ENCODE measurements at places on chromosomes 2 and 18.

GRCh38 chr2:110837446-110838409, 105.4 kb downstream of the ACOXL start:
- DNase-seq, result no peak

DNA sequence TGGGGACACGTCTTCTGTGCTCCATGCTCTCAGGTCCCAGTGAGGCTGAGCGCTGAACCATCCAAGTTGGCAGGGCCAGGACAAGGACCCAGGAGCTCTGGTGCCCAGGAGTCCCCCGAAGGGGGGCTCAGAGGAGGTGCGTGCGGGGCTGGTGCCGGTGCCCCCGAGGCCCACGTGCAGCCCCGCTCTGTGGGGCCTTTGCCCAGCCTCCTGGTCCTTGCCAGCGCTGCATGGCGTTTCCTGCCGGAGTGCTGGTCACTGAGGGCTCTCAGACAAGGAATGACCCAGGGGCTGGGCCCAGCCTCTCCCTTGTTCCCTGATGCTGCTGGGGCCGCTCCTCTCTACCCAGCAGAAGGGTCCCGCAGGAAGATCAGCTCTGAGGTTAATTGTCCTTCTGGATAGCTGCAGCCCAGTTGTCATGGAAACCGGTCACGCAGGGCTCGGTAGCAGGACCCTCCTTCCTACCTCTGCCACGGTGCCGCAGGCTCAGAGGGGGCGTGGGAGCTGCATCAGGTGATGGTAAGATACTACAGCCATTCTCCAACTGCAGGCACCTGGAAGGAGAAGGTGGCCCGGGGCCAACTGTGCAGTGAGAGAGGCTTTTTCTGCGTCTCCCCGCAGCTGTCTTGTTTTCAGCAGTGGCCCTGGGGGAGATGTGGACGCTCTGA, 64.5 kb downstream of the RRM2 start:
- no peak for DNase-seq

DNA sequence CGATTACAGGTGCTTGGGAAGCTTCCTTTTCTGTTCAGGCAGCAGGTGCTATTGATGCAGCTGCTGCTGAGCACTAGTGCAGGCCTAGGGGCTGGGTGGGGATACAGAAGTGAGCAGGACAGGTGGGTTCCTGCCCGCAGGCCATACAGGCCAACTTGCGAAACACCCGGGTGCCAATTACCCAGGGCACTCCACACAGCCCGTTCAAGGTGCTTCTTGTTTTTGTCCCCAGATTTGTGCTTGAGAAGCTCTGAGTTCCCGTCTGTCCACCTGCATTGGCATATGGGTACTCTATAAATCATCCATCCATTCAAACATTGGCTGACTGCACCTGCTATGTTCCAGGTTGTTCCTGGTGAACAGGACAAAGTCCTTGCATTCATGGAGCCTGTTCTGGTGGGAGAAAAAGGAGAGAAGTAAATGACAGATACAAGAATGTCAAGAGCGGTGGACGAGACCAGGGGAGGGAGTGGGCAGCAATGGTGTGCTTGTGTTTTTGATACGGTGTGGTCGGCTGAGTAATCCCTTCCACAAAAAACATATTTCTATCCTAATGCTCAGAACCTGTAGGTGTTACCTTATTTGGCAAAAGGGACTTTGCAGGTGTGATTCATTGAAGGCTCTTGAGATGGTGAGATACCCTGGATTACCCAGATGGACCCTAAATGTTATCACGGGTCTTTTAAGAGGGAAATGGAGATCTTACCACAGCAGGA, 31.4 kb downstream of the SH3BP4 start:
- DNase-seq, result no peak

GRCh38 chr18:59768409-59768808, 71.2 kb upstream of the CCBE1 start:
- no peak for DNase-seq

- no peak for DNase-seq
These were observed 69.0 kb upstream of the FAM110C start for GRCh38 chr2:115303-115702.

- DNase-seq, result no peak
These were observed 52.0 kb downstream of the RASGRP3 start for GRCh38 chr2:33528441-33528950.

DNA sequence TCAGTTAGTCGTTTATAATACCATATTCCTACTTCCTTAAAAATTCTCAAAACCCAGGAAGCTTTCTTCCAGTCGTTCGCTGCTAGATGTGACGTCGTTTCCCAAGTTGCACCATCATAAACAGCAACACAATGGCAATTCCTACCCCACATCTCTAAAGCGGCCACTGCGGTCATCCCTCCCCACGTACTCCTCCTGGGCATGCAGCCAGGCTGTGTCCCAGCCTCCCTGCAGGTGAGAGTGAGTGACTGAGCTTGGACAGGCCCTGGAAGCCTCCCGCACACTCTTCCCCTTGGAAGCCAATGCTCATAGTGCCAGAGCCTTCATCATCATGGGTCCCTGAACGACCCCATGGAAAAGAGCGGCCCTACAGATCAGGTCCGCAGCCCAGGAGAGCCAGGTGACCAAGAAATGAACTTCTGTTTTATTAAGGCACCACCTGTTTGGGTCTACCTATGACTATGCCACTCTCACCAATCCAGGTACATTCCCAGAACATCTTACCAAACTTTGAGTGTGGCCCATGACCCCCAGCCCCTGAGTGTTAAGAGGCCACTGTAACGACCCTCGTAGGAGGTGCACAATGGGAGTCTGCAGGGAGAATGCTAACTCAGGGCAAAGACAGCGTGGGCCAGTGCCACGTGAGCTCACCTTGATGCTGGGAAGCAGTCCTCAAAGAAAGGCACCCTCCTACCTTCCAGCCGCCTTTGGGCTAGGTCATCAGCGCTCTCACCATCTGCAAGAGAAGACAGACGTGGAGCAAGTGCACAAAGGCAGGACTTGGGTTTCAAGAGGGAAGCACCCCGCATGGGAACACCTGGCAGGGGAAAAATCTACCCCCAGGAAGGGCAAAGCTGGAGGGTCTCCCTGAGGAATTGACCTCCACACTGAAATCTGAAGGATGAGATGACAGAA, 74.7 kb upstream of the RAB6C start:
- no peak for DNase-seq

DNA sequence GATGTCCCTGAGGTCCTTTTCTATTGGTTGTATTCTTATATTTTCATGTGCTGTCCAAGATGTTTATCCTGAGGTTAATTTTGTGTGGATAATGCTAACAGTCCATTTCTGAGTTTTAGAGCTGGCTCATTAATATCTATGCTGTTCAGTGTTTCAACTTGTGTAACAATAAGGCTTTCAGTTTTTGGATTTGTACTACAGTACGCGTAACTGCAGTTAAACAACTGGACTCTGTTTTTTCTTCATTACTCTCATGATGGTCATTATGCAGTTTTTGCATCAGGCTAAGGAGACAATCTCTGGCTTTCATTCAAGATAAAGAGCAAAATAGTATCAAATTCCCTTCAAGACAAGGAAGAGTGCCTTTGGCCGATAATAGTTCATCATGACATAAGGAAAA, 1364.8 kb downstream of the DPP10 start:
- DNase-seq, result no peak

DNA sequence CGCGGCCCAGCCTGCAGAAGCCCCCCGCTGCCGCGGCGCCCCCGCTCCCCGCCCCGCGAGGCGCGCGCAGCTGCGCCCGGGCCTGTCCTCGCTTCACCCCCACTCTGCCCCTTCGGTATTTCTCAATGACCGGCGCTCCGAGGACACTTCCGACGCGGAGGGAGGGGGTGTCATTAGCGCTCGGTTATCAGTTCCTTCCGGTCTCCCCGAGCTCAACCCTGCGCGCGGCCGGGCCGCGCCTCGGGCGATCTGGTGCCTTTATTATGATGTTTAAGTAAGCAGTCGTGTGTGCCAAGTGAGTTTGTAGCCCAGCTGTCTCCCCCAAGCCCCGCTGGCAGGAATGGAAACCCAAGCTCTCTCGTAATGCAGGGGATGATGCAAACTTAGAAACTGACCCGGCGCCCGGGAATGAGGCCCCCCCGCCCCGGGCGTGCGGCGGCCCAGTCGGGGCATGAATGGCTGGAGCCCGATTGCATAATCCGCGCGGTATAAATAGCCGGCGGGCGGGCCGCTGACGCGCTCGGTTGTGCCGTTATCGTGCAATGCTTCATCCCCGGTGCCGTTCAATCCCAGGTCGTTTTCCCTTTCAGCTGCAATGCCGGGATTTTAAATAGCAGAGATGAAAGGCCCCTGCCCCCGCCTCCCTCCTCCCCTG, 3.9 kb upstream of the SPRED2 start:
- peak; percentile 14 for DNase-seq

- no peak for DNase-seq
These were observed 18.3 kb downstream of the CELF4 start for GRCh38 chr18:37547196-37547827.

DNA sequence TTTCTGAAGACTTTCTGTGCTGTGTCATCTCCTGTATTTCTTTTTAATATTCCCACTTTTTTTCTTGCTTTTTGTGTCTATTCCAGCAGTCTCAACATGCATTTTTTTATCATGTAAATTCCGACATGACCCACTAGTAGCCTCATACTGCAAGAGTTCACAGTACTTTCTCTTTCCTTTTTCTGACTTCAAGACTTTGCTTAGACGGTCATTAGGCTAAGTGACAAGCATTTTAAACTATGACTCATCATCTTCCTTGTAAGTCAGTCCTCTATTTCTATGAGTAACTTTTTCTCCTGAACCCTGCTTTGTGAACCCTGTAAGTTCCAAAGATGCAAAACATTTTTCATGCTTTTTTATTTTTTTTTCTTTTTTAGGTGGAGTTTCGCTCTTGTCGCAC, 381.2 kb downstream of the TXNL1 start:
- DNase-seq, result no peak

GRCh38 chr2:57894381-57894780, 152.2 kb upstream of the VRK2 start:
- DNase-seq, result no peak

DNA sequence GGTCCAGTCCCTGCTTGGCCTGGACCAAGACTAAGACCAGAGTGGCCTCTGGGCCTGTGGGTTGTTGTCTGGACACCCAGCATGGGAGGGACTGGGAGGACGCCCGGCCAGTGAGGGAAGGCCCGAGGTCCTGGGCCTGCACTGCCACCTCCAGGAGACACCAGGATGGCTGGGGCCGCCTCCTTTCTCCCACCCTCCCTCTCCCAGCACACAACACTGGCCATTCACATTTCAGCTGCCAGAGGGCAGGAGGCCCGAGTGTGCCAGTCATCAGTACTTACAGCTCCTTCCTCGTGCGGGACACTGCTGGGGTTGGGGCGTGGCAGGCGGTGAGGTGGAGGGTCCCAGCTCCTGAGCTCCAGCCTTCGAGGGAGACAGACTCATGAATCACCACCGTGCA, 133.5 kb downstream of the ASB1 start:
- no peak for DNase-seq

DNA sequence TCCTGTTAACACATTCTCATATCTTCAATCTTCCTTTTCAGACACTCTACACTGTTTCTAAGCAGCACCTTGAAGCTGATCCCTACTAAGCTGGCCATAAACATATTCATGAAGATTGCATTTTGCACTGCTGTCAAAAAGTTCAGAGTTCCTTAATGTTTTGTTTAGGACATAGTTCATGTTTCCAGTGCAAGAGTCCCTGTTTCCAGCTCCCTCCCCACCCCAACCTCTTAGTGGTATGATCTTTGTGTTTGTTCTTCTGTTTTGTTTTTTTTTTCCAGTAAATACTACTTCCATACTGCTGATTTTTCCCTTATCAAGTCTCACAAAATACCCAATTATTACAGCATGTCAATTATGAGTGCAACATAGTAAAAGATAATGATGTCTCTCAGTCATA, 4.1 kb upstream of the SLC40A1 start:
- no peak for DNase-seq

- no peak for DNase-seq
These were observed 210.3 kb upstream of the GCFC2 start for GRCh38 chr2:75920859-75921551.

DNA sequence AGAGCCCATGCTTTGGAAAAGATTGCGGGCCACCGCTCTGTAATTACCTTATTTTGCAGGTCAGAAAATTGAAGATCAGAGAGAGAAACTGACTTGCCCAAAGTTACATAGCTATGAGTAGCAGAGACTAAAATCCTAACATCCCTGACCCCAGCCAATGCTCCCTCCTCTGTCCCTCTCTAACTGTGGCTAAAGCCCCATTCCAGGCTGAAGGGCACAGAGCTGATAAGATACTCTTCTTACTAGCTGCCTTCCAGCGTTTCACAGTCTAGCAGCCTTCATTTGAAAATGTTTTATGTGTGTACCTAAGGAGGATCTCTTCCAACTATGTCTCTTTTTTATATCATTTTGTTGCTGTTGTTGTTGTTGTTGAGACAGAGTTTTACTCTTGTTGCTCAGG, 81.4 kb upstream of the LRATD1 start:
- DNase-seq, result no peak

DNA sequence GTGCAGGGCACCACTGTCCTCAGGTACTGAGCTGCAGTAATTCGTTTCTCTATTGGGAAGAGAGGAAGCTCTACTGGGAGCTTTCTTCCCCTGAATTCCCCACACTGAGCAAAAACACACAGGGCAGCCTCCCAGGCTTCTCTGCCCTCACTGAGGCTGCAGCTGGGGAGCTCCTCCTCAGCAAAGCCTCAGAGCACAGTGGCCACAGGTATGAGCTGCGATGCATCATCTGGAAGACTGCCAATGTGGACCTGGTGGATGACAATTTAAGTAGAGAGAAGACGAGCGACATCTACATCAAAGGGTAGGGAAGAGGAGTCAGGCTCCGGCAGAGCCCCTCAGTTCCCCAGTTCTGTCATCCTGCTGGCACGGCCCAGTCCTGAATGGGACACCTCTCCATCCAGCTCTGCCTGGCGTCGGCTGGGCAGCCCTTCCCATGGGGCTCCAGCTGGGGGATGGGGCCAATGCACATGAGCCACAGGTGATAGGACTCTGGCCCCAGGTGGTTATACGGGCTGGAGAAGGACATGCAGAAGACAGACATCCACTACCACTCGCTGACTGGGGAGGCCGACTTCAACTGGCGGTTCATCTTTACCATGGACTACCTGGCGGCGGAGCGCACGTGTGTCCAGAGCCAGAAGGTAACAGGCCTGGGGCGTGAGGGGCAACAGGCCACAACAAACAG, 37.6 kb downstream of the LMAN2L start:
- DNase-seq, result no peak

- no peak for DNase-seq
These were observed 150.1 kb upstream of the DLGAP1 start for GRCh38 chr18:4605212-4605611.

- DNase-seq, result no peak
These were observed 835 bp upstream of the IL18RAP start for GRCh38 chr2:102421890-102422759.

- DNase-seq, result no peak
These were observed 36.6 kb upstream of the AAK1 start for GRCh38 chr2:69680001-69680675.

DNA sequence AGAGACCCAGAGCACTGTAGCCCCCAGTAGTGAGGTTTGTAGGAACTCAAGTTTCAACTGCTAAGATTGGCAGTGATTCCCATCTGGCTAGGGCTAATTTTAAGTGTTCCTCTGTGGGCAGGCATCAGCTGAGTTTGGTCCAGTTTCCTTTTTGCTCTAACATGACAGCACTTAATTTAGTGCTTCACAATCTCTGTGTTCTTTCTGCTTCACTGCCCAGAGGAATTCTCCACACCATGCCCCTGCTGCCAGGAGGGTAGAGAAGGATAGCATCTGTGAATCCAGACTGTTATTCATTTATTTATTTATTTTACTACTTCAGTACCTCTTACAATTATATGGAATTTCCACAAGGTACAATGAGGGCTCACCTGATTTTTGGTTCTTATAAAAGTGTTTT, 549.9 kb upstream of the FSIP2 start:
- peak; percentile 81 for DNase-seq

GRCh38 chr2:127479219-127479825, 47.0 kb downstream of the IWS1 start:
- no peak for DNase-seq

Data from cerebellar nuclear complex (tissue), 1 donor.